NT2/D1 (cell line): ENCODE measurements at places on chromosomes 3 and 15.

GRCh38 chr3:10470120-10471053, 35.0 kb downstream of the ATP2B2 start:
- DNase-seq = peak; percentile 33

DNA sequence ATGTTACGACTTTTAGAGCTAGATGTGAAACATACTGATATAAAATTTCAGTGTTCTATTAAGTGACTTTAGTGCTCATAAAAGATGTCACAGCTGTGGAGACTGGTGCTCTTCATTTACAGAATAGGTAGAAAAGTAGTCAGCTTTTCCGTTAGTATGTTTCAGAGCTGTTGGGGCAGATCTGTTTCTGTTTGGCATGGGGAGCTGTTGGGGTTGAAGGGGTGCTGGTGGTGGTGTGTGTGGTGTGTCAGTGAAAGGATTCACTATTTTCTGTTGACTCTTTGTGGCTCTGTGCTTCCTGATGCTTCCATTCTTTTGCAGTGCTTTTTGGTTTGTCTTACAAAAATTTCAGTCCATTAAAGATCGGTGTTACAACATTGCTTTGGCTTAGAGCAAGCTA, 3.2 kb downstream of the UBE2E2 start:
- no peak for DNase-seq

DNA sequence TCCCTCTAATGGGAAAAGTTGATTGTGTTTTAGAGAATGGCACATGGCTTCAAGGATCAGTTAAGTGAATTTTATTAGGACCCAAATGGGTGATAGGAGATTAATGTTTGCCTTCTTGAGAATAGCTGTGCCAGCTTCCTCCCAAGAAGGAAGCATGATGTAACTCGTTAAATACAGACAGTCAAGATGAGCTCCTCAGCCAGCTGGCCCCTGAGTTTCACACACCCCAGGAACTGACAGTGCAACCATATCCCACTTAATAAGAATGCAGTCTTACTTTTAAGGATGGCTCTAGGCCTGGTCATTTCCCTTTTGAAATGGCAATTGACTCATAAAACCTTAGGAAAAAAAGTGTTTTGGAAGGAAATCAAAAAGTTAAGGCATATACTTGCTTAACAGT, 472.8 kb upstream of the KCNMB2 start:
- DNase-seq = no peak

DNA sequence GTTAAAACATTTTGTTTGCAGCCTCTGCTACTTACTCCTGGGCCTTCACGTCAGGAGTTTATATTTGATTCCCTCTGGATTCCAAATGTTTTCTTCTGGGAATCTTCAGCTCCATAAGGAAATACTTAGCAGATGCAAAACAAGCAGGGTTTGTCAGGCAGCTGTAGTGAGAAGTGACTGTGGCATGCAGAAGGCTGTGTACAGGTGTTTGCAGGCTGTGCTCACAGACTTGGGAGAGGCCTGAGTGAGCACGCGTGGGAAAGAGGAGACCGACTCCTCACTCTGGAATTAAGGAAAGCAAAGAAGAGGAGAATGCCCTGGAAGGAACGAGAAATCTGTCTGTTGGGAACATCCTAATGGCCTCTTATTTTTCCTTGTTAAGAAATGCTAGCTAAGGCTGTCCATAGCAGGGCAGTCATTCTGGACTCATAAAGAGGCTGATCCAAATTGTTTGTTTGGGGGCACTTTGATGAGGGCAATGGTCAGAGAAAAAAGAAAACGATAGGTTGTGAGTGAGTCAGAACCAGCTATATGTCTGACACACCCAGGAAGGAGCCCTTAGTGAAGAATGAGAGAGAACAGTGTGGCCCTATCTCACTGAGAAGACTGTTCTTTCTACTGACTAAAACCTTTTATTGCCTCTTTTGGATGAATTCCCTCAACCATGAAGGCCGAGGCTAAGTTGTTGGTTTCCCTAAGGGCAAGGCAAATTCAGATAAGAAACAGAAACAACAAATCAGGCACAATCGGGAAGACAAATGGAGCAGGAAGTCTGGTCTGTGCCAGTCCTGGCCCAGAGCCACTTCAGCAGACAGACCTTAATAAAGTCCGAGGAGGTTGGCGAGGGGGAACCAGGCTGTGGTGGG, 82.6 kb downstream of the TGFBR2 start:
- no peak for DNase-seq

DNA sequence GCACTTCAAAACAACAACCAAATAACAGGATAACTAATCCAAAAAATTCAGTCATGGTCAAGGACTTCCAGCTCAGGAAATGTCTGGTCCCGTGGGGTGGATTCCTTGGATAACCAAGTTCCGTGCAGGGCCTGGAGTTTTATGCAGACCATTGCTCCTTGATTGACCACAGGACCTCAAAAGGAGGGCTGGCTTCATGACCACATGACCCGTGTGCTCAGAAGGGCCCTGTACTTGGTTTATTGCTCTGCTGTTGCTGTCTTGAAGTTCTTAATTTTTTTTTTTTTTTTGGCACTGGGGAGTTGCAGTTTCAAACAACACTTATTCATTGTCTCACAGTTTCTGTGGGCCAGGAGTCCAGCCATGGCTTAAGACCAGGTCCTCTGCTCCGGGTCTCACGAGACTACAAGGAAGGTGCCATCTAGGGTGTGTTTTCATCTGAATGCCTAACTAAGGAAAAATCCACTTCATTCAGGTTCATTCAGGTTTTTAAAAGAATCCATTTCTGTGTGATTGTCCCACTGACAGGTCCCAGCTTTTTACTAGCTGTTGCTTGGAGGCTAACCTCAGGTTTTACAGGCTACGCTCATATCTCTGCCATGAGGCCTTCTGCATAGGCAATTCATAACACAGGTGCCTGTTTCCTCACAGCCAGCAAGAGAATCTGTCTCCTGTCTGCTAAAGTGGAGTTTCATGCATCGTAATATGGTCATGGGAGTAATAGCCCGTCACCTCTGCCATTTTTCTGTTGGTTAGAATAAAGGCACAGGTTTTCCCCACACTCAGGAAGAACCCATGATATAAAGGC, 65.3 kb downstream of the FLNB start:
- DNase-seq = no peak

DNA sequence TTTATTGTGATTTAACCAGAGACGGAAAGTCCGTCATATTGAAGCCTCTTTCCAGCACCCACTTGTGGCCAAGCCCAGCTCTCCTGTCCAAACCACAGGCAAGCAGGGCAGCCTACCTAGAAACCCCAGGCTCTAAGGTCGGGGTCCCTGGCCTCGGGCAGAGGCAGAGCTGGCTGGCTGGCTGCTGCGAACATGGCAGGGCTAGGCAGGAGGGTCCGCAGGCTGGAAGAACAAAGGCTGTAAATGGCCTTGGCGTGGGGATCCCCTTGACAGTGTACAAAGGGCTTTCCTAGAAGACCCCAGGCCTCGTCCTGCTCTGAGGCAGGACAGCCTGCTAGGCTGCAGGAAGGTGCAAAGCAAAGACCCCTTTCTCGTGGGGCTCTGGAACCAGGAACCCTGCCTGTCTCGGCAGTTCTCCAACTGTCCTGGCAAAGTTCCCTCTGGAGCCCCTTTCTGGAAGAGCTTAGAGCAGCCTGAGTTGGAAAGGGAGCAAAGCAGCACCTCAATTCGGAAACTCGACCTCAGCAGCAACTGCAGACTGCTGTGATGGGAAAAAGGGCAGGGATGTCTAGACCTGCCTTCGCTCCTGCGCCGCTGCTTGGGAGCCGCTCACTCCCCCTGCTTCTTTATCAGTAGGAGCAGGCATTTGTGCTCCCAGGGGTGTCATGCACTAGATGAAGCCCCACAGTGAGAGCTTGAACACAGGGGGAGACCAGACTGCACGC, 8.5 kb downstream of the CALML4 start:
- DNase-seq = no peak

GRCh38 chr3:102237181-102237580, 197.6 kb upstream of the ZPLD1 start:
- DNase-seq = no peak
